ENCODE measurements at places on chromosomes 13 and 19.

- H3K36me3 ChIP-seq: no peaks in the 10 kb centered on the region
- H3K4me3 ChIP-seq: no peak overlapping the region
These were observed 18.6 kb upstream of the LATS2 start for GRCh38 chr13:21079761-21080592.

DNA sequence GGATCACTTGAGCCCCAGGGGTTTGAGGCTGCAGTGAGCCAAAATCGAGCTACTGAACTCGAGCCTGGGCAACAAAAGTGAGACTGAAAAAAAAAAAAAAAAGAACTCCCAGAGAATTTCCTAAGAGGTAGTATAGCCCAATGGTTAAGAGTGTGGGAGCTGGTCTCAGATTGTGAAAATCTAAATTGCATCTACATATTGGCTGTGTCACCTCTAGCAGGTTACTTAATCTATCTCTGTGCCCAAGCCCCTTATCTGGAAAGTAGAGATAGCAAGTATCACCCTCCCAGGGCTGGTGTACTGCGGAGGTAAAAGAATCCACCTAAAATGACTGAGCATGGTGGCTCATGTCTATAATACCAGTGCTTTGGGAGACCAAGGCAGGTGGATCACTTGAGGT lies 3.7 kb upstream of the PLAUR start:
- DNase-seq: no peak
- H3K4me3 ChIP-seq: no peak overlapping the region
- no peaks in the 10 kb centered on the region for H3K27me3 ChIP-seq
- H3K4me1 ChIP-seq: no peaks in the 10 kb centered on the region
- no peak overlapping the region for H3K27ac ChIP-seq

GRCh38 chr13:53045189-53045588 lies 16.6 kb downstream of the OLFM4 start:
- no peak overlapping the region for H3K27ac ChIP-seq
- no peaks in the 10 kb centered on the region for H3K27me3 ChIP-seq
- H3K4me1 ChIP-seq: no peaks in the 10 kb centered on the region
- no peak overlapping the region for H3K4me3 ChIP-seq

DNA sequence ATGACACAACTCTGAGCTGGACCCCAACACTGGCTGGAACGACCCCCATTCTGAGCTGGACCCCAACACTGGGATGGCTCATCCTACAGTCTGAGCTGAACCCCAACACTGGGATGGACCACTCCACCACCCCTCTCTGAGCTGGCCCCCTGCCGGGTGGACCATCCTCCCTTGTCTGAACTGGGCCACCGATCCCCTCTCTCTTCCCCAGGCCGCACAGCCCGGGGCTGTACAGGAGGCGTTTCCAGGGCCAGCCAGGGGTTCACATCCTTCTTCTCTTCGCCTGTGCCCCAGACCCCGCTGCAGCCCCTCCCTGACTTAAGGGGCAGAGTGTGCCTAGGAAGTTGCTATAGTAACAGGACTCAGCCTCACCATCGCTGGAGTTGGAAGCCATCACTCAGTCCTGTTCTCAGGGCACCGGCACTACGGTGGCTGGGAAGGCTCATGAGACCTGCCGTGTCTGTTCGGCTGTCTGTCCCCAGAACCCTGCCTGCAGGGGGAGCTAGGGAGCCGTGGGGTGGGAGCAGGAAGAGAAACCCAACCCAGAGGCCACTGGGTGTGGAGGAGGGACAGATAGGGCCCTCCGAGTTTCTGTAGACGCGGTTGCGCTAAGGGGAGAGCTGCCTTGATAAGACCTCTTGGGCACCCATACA lies 3.7 kb downstream of the PRKACA start:
- H3K36me3 ChIP-seq: no peaks in the 10 kb centered on the region
- no peak overlapping the region for H3K4me3 ChIP-seq
- no peaks in the 10 kb centered on the region for H3K27me3 ChIP-seq
- peaks cover 22% of the 10 kb centered on the region for H3K4me1 ChIP-seq
- peak overlapping the region; percentile 85 for H3K27ac ChIP-seq

- no peaks in the 10 kb centered on the region for H3K36me3 ChIP-seq
- H3K4me1 ChIP-seq: no peaks in the 10 kb centered on the region
These were observed 84.7 kb downstream of the DLEU7 start for GRCh38 chr13:50758796-50759195.

- peak within 1 kb of the TSS; percentile 40 for H3K27ac ChIP-seq
- peak within 1 kb of the TSS; percentile 63 for H3K4me3 ChIP-seq
- H3K27me3 ChIP-seq: no peaks in the 10 kb centered on the region
- DNase-seq: peak; percentile 98
- H3K4me1 ChIP-seq: no peaks in the 10 kb centered on the region
These were observed at the start of gene ZNF90 for GRCh38 chr19:20077791-20078463. Gene ZNF90, plus strand, starts transcription at chr19:20078000. Its CDS starts 133 bp downstream, at chr19:20078133.

DNA sequence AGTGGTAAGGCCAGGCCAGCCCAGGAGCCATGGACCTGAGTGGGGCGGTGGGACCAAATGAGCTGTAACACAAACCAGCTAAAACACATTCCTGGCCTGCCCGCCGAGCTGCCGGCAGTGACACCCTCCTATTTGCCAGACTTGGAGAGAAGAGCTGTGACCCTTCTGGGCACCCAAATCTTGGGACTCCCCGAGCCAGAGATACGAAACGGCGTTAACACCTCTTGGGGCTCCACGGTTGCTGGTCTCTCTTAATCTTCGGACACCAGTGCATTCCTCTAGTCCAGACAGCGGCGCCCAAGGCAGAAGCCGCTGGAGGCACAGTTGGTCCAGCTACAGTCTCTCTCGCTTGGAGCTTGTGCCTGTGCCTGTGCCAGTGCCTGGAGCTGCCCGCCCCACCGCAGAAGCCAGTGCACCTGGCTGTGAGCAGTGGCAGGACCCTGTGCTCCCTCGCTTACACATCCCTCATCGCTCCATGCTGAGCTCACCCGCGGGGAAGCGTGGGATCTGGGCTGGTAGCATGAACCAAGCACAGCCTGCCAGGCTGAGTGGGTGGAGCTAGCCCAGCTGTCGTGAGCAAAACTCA lies 147.2 kb upstream of the KLHL1 start:
- H3K4me3 ChIP-seq: no peak overlapping the region
- H3K27ac ChIP-seq: no peak overlapping the region
- no peaks in the 10 kb centered on the region for H3K36me3 ChIP-seq
- DNase-seq: no peak
- H3K27me3 ChIP-seq: no peaks in the 10 kb centered on the region

- no peak for DNase-seq
- no peaks in the 10 kb centered on the region for H3K4me1 ChIP-seq
- no peaks in the 10 kb centered on the region for H3K36me3 ChIP-seq
These were observed 13.7 kb upstream of the FCER2 start for GRCh38 chr19:7715671-7716070.

All from breast epithelium (tissue), 4 donors.